ENCODE measurements at places on chromosomes 16 and 17.

DNA sequence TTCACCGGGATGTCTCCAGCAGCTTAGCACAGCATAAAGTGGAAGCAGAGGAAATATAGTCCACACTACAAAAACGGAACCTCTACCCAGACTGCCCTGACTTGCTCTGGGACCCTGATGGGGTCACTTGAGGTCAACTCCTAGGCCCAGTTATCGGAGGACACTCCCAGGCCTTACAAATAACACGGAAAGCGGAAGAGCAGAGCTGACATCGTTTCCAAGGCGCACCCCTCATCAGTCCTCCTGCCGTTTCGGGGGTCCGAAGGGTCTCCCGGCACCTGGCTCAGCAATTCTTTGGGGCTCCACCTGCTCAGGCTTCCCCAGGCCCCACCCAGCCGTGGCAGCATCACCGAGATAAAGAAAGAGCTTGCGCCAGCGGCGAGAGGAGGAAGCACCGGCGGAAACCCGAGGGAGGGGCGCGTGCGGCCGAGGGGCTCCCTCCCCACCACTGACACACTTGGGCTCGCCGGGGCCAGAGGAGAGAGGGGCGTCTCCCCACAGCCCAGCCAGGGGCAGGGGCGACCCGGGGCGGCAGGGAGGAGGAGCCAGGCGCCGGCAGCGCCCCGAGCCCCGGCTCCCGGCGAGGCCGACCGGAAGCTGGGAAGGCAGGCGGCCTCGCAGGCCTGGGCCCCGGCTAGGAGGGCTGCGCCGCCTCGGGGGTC is 727 bp downstream of the CORO7 start:
- DNase-seq, result peak; percentile 34

GRCh38 chr17:65679165-65679845 is 117.9 kb upstream of the AXIN2 start:
- no peak for DNase-seq

DNA sequence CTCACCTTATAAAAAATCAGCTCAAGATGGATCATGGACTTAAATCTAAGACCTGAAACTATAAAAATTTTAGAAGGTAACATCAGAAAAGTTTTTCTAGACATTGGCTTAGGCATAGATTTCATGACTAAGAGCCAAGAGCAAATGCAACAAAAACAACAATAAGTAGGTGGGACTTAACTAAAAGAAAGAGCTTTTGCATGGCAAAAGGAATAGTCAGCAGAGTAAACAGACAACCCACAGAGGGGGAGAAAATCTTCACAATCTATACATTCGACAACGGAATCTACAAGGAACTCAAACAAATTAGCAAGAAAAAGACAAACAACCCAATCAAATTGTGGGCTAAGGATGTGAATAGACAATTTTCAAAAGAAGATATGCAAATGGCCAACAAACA is 368.4 kb upstream of the KIF2B start:
- DNase-seq, result no peak

DNA sequence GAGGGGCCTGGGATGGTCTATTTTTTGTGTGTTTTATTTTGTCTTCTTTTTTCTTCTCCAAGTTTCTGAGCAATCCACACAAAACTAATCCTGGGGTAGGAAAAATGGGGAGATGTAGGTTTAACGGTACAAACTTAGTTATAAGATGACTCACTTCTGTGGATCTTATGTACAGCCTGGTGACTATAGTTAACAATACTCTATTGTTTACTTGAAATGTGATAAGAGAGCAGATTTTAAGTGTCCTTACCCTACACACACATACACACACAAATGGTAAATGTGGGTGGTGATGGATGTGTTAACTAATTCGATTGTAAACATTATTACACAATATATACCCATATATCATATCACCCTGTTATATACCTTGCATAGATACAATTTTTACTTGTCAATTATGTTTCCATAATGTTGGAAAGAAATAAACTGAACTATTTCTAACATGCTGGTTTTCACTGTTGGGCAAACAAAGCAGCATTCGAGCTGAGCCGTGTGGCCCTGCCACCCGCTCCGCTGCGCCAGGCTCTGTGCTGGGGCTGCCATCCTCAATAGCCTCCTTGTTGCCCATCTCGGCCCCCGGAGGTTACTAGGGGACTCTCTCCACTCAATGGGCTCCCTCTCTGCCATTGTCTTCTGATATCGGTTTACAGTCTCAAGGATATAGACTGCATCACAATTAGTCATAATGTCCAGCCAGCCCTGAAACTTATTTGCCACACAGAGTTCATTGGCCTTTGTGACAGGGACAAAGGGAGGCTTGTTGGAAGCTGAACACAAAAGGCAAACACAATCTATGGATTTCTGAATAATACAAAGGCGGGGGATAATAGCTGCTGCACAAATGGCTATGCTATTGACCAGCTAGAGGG is 380.3 kb upstream of the MAF start:
- no peak for DNase-seq

- no peak for DNase-seq
These were observed 30.6 kb upstream of the KRT17 start for GRCh38 chr17:41654678-41655607.

DNA sequence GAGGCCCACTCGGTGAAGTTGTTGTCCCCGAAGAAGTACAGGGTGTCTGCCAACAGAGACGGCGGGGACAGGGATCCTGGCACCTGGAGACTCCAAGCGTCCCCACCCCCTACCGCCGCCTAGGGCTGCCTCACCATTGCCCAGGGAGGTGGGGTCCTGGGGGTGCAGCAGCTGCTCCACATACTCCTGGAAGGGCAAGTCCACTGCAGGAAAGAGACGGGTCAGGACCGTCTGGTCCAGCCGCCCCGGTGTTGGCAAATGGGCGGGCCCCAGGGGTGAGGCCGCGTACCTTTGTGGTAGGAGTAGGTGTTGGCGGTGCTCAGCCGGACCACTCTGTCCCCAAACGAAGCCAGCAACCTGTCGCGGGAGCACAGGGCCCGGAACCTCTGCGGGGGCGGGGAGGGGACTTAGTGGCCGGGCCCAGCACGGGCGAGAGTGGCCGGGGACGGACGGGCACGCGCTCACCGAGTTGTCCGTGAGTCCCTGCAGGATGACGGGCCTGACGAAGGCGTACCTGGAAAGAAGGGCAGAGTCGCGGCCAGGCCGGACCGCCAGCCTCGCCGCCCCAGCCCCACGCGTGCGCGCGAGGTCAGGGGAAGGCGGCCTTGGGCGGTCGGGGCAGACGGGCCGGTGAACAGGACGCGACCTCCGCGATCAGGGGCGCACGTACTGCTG is 601 bp downstream of the JMJD8 start:
- no peak for DNase-seq

DNA sequence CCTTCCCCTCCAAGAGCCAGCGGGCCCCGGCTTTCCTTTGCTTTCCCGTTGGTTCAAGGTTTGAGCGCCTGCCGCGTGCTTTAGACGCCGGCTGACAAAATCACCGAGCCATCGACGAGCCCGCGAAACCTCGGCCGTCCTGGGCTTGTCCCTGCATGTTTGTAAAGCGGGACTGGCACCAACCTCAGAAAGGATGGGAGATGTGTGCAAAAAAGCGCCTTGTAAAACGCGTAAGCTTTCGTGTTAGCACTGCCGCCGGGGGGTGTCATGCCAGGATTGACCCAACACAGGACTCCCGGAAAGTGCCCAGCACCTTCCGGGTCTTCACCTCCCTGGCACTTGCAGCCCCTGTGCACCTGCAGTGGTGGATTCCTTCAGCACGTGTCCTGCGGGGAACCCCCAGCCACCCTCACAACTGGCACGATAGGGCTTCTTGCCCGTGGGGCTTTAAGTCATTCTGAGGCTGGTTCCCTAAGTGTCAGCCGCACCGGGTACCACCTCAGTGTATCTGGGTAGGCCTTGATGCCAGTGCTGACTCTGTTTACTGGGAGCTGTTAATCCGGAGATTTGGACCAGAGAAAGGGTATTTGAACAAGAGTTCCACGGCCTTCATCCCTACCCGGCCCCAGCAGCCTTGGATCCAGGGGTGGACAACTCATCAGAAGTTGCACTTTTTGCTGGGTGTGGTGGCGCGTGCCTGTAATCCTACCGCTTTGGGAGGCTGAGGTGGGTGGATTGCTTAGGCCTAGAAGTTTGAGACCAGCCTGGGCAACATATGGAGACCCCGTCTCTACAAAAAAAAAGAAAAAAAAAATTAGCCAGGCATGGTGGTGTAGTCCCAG is 817 bp downstream of the NDUFAF8 start:
- DNase-seq, result peak; percentile 18

- no peak for DNase-seq
These were observed 32.6 kb downstream of the RTN4RL1 start for GRCh38 chr17:1992541-1992940.

GRCh38 chr16:89727406-89728120 is 6.2 kb downstream of the ZNF276 start:
- DNase-seq, result no peak

GRCh38 chr17:79589669-79590522 is 21.0 kb downstream of the RBFOX3 start:
- DNase-seq, result no peak

DNA sequence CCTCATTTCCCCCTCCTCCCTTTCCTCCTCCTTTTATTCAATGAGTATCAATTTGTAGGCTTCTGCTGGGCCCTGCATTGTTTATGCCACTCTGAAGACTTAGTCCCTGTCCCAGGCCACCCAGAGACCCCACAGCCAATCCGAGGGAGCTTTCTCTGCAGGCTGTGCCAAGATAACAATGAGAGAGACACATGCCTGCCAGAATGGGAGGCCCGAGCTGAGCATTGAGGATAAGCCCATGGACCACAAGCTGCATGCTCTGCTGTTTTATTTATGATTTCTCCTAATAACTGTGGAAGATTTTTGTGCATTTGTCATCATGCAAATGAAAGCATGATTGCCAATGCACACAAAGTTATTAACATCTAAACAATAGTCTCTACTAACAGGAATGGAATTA is 3.0 kb downstream of the RCVRN start:
- no peak for DNase-seq

- no peak for DNase-seq
These were observed 138.8 kb downstream of the MRM1 start for GRCh38 chr17:36740157-36740556.

GRCh38 chr16:14487579-14487978 is 142.5 kb downstream of the PARN start:
- no peak for DNase-seq

GRCh38 chr16:12188935-12189249 is 212.4 kb downstream of the SNX29 start:
- DNase-seq, result no peak

DNA sequence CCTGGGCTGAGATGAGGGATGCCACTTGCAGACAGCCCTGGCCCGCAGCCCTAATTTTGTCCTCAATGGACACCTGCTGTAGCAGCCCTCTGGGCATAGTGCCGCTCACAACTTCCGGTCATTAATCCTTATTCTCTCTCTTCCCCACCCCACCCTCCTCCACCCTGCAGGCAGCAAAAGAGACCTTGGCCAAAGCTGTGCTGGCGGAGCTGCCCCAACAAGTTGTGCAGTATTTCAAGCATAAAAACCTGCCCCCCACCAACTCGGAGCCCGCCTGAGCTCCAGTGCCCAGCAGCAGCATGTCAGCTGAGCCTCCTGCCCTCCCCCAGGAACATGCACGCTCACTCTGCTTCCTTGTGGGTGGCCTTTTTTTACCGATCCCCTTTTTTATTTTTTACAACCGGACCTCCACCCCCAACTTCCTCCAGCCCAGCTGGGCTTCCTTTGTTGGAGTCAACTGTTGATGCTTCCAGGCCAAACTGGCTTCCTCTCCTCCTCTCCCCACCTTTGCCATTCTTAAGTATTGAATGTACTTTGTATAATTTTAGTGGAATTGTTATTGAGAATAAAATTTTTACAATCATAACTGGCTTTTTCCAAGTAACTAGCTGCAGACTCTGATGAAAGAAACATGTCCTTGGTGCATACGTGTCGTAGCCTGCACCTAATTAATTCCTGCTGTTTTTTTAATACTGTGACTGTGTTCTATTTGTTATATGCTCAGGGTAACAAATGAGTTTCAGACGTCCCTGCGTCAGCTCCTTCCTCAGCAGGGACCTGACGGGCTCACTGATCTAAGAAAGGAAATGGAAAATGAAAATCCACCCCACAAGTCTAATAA is 38.2 kb downstream of the PSME3IP1 start:
- DNase-seq, result no peak

GRCh38 chr16:4572715-4573114 is 16.6 kb downstream of the C16orf96 start:
- DNase-seq, result no peak

GRCh38 chr16:60945225-60945624 is 1091.0 kb downstream of the CDH8 start:
- DNase-seq, result no peak

DNA sequence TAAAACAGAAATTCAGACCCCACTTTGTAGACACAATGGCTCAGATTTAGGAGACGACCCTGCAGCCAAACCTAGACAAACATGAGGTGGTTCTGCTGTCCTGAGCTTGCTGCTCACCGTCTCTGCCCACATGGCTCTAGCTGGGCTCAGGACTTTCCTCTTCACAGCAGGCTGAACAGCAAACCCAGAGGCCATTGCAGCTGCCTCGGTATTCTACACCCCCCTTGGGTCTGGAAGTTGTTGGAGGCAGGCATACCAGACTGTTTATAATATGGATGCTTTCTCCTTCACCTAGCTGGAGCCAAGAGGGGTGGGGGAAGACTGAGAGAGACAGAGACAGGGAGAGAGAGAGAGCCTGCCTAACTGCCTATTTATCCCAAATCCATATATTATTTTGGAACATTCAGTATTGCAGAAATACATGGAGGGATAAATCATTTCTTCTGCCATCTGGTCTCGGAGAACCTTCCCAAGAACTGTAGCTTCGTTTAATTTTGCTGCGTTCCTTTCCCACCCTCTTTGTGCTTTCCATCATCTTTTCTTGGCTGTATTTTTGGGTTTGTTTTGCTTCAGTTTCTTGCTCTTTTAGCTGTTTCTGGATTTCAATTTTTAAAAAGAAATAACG is 628.2 kb upstream of the RBFOX1 start:
- DNase-seq, result no peak

GRCh38 chr16:68626557-68626956 is 18.6 kb upstream of the CDH3 start:
- no peak for DNase-seq

DNA sequence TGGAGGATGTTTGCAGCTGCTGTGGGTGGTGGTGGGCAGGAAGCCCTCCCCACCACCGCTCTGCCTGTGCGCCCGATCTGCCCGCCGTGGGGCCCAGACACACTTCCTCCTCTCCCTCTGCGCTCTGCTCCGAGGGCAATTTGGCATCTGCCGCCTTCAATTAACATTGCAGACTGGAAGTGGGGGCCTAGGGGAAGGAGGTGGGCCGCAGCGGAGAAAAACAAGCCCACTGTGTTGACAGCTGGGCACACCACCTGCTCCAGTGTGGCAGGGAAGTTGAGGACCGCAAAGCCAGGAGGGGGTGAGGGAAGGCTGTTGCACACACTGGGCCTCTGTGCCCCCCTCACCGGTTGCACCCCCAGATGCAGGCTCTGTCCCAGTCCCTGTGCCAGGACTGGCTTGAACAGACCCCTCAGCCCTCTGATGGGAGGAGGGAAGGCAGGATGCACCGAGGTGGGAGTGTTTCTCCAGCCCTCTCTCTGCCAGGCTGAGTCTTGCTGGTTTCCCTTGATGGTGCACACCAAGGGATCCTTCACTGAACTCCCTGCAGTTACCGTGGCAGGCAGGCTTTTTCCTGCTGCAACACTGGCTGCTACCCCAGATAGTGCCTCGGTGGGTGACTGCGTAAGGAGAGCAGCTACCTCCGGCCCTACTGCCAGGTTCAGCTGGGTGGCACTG is 72.8 kb upstream of the MED9 start:
- peak; percentile 32 for DNase-seq

GRCh38 chr16:34758835-34759234 is 1299.4 kb downstream of the TP53TG3F start:
- DNase-seq, result no peak

All from activated CD4-positive, alpha-beta T cell treated with anti-CD3 and anti-CD28 coated beads for 1 hour (primary cell).